ENCODE measurements at places on chromosomes 6 and 20.

- no peak for DNase-seq
These were observed 118.4 kb upstream of the TRAF3IP2 start for GRCh38 chr6:111724039-111724438.

DNA sequence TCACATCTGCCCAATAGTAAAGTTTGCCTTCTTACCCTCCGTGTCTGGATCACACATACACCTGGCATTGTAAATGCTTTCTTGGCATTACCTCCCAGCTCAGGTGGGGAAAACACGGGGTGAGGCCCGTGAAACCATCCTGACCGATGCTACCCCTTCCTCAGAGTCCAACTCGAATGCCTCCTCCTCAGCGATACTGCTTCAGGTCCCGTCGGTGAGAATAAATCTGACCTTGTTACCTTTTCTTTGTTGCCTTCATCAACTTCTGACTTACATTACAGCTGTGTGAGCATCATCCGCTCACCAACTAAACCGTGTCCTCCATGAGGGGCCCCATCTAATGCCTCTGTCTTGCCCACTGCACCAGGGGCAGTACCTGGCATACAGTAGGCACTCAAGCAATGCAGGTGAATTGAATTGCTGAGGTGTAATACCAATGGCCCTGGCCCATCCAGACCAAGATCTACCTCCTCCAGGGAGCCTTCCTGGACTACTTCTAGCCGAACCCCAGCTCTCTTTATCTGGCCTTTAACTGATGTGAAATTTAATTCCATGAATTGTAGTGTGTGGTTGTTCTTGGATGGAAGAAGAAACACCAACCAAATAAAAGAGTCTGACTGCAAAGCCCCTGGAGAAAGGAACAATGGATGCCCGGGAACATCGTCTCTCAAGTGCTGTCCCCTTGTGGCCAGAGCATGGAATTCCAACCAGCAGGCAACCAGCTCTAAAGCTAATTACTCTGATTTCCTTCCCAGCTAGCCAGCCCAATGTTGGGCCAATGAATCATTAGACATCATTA is 141.5 kb downstream of the ANKRD60 start:
- DNase-seq, result peak; percentile 53

DNA sequence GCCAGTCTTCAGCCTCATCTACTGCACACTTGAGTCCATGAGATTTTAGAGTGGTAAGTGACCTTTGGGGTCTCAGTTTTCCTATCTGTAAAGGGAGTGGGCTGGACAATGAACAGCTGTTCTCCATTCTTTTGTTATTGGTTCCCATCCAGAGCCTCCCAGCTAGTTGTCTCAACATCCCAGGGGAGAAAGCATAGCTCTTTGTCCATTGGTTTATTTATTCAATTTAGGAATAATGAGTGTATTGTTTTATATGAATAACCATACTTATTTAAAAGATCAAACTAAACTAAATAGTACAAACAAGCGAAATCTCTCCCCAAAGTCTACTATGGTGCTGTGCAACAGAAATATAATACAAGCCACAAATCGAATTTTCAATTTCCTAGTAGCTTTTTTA is 13.7 kb downstream of the PIGT start:
- DNase-seq, result no peak

DNA sequence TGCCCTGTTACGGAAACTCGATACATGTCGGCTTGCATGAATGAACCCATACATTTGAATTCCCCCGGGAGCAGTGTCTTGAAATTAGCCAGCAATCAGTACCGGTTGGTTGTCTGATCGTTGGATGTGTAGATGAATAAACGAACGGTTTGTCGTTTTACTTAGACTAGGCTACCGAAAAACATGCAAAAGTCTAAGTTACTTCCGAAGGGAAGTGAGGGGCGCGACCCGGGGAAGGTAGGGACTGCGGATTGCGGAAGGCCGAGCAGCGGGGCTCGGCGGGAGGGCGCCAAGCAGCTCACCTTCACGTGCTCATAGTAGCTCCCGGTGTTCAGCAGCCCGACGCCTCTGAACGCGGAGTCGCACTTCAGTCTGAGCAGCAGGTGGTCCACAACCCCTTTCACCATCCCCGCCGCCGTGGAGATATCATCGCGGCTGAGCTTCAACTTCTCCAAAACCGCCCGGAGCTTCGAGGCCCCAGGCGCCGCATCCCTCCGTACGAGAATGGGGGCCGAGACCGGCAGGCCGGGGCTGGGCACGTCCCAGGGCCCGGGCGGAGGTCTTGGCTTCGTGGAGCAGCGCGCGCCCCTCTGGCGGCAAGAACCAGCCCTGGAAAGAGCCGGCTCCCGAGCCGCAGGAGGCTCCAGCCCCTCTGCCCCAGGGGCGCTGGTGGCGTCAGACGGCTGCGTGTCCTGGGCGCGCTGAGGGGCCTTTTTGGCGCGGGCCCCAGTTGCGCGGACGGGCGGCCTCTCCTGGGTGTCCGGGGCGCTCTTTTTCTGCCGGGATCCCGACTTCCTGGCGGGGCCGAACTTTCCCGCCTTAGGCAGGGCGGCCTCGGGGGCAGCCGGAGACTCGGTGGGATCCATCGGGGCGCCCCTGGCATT is 632 bp downstream of the CGAS start:
- DNase-seq, result peak; percentile 8

GRCh38 chr20:62929051-62929538 is 2.8 kb upstream of the DIDO1 start:
- peak; percentile 25 for DNase-seq

- no peak for DNase-seq
These were observed 21.9 kb upstream of the BEND6 start for GRCh38 chr6:56932910-56933477.

DNA sequence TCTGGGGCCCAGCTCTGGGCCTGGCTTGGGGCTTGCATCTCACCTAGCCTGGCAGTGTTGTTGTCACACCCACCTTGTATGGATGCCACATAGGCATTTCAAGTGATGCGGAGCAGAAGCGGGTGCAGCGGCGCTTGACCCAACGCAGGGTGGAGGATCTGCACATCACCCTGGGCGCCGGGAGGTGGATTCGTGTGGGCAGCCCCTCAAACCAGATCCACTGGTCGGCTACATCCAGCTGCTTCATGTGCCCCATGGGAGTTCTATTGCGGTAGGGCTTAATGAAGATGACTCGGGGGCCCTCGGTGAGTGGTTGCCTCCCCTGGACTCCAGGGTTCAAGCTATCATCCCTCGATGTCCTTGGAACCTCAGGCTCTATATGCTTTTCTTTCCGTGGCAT is 3.2 kb downstream of the TP53TG5 start:
- no peak for DNase-seq

DNA sequence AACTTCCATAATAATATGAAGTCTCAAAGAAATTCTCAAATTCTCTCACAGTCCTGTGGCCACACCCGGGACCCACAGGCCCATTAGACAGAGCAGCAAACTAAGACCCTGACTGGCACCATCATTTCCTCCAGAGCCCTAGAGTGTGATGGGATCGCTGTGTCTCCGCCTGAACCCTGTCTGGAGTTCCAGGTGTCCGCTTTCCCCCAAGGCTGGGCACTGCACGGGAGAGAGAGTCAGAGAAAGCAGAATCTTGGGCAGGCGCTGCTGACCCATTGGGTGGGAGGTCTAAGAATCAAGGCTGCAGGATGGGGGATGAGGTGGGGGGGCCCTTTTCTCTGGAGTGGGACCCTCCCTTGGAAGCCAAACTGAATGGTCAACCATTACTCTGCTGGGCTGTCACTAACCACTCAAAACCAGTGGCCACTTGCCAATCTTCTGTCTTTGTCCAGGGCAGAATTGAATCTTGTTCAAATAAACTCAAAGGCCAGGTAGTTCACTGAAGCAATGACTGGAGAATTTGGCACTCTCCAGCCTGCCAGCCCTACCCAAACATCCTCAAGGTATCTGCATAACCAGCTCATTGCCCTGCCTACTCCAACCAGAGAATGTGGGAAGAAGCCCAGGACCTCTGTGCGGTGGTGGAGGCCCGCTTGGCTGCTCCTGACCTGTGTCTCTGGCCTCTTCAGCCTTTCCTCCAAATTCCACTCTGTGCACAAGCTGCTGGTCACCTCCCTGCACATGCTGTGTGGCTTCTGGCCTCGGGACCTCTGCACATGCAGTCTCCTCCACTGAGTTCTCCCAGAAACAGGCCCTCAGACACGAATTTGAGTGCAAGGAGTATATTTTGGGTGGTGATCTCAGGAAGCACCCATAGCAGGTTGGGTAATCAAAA is 141.1 kb downstream of the CEBPB start:
- no peak for DNase-seq

DNA sequence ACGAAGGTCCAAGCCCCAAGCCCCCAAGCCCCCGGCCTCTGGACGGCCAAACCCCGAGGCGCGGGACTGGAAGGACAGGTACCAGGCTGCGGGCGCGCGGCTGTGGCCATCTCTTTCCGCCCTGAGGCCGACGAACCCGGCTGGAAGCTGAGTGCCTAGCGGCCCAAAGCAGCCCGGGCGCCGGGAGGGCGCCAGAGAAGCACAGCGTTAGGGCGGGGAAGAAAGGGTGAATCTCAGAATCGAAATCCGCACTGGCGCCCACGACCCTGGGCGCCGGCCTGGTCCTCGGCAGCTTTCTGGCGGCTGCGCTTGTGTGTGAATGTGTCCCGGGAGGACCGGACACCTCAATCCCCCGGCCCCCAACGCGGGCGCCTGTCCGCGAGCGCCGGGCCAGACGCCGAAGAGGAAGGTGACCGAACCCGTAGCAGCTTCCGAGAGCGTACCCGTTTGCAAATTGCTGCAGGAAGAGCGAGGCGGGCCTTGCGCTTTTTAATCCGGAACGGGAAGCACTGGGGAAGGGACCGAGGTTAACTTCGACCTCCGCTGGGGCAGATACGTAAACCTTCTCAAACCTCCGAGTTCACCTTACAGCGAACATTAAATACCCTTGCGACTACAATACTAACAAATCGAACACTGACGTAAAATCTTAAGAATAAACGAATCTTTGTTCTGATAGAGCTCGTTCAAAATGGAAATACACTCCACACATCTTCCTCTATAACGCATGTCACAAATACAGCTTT is 2.9 kb downstream of the NRN1 start:
- DNase-seq, result peak; percentile 31

- DNase-seq, result no peak
These were observed 185.8 kb upstream of the RAB32 start for GRCh38 chr6:146357578-146358430.

DNA sequence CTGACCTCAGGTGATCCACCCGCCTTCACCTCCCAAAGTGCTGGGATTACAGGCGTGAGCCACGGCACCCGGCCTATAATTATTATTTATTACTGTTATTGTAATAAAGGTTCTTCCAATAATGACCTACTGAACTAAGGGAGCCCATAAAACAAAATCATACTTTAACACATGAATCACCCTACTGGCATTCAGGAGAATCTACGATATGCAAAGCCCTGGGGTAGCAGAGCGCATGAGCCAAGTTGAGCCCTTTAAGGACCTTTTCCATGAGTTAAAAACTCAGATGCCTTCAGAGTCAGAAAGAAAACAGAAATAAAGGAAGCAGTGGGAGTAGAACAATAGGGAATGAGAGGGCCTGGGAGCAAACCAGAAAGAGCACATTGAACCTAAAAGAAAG is 41.5 kb downstream of the SNRPB start:
- no peak for DNase-seq

GRCh38 chr6:155481215-155481614 is 25.6 kb upstream of the NOX3 start:
- no peak for DNase-seq

- DNase-seq, result no peak
These were observed 19.4 kb upstream of the CCN5 start for GRCh38 chr20:44695674-44696300.

GRCh38 chr20:16206817-16207216 is 366.4 kb downstream of the KIF16B start:
- no peak for DNase-seq

DNA sequence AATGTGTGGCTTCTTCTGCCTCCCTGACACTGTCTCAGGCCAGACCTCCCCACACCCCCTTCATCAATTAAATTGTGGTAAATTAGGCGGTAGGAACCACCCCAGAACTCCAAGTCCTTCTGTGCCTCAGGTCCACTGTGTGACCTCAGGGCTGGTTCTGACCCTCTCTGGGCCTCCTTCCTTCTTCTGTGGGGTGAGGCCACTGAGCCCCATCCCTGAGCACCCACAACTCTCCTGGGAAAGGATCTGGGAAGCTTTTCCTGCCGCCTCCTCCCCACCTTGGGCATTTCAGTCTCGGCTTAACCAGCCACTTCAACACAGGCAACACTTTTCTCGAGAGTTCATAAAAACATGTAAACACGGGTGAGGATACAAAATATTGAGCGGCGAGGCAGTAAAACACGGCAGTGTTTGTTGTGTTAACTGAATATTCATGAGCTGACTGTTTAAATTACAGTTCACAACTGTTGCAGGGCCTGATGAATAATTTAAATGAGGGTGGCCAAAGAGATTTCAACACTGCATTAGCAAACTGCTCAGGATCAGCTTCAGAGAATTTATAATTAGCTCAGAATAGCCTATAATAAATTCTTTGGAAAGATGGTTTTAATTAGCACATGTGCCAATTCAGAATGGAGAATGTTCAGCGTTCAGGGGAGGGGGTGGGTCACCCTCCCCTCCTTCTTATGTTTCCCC is 112.1 kb downstream of the TOX2 start:
- no peak for DNase-seq

DNA sequence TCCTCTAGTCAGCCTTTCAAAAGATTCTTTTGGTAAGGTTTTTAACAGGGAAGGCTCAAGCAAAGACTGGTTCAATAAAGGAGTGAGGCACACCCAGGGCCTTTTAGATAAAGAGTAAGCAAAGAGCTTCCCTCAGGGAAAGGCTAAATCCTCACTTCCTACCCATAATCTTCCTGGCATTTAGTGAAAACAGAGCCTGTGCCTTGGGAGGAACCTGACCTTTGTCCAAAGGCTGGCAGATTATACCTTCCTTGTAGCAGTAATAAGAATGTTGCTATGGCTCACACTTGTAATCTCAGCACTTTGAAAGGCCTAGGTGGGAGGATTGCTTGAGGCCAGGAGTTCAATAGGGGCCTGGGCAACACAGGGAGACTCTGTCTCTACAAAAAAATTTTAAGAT is 280.1 kb upstream of the PLCB4 start:
- DNase-seq, result no peak

- DNase-seq, result no peak
These were observed 195.5 kb downstream of the EYA4 start for GRCh38 chr6:133436652-133437051.

DNA sequence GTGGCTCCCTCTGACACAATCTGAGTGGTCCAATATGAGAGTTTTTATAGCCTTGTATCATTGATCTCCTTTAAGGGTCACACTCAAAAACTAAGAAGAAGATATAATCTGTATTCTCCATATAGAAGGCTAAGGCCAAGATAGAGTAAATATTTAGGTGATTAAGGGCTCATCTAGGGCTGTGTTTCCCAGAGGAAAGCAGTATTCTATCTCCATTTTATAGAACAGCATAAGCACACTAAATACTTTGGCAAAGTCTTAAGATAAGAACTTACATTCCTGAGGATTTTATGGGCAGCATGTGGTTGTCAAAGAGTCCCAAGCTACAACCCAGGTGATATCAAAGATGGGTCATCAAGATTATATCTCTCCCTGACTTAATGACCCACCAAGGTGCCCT is 377.6 kb downstream of the KIF16B start:
- DNase-seq, result no peak

- no peak for DNase-seq
These were observed 15.8 kb downstream of the HDDC2 start for GRCh38 chr6:125285936-125286335.

GRCh38 chr6:111057074-111057752 is 30.1 kb upstream of the SLC16A10 start:
- no peak for DNase-seq
